ENCODE measurements at places on chromosomes 16 and 17. TPM values are rescaled to one million over a fixed set of nuclear protein-coding genes. Genes with fewer than 3 reads are reported as not detected.

TPSG1 gene
- not detected for polyA plus RNA-seq

PTX4 gene
- polyA plus RNA-seq: 0.23 TPM

ANKRD40CL gene
- polyA plus RNA-seq: not detected

RHBDF1 gene
- polyA plus RNA-seq: 11.4 TPM

FGF11 gene
- 3.7 TPM for polyA plus RNA-seq

CCDC144A gene
- 0.20 TPM for polyA plus RNA-seq

ANKS3 gene
- 14.2 TPM for polyA plus RNA-seq

ABCC12 gene
- 0.07 TPM for polyA plus RNA-seq

NPIPB13 gene
- 1.8 TPM for polyA plus RNA-seq

PYY gene
- not detected for polyA plus RNA-seq

CPHXL2 gene
- not detected for polyA plus RNA-seq

SPATA32 gene
- not detected for polyA plus RNA-seq

ABCA6 gene
- 2.7 TPM for polyA plus RNA-seq

SPHK1 gene
- 3.1 TPM for polyA plus RNA-seq

MPP3 gene
- polyA plus RNA-seq: 1.6 TPM

AANAT gene
- 0.13 TPM for polyA plus RNA-seq

SLC16A11 gene
- 0.77 TPM for polyA plus RNA-seq

COG8 gene
- 22.6 TPM for polyA plus RNA-seq

CDRT15L2 gene
- not detected for polyA plus RNA-seq

CRYM gene
- 1.0 TPM for polyA plus RNA-seq

TBC1D26 gene
- not detected for polyA plus RNA-seq

CMTM3 gene
- 3.5 TPM for polyA plus RNA-seq

CACNA1G gene
- 0.04 TPM for polyA plus RNA-seq

CISD3 gene
- polyA plus RNA-seq: 41.5 TPM

CIITA gene
- 15.3 TPM for polyA plus RNA-seq

TMEM220 gene
- 3.4 TPM for polyA plus RNA-seq

LRRC46 gene
- 0.40 TPM for polyA plus RNA-seq

GCGR gene
- polyA plus RNA-seq: not detected

FLII gene
- 476 TPM for polyA plus RNA-seq

CACNG3 gene
- polyA plus RNA-seq: not detected

ST6GALNAC2 gene
- 8.7 TPM for polyA plus RNA-seq

SLC47A2 gene
- polyA plus RNA-seq: 0.03 TPM

PDE6G gene
- polyA plus RNA-seq: 0.25 TPM

KRT31 gene
- polyA plus RNA-seq: 0.23 TPM

CDC6 gene
- polyA plus RNA-seq: 2.5 TPM

MC1R gene
- polyA plus RNA-seq: 0.18 TPM

TBC1D3 gene
- polyA plus RNA-seq: not detected

NXPH3 gene
- 0.75 TPM for polyA plus RNA-seq

KRTAP1-5 gene
- not detected for polyA plus RNA-seq

PRSS21 gene
- 0.05 TPM for polyA plus RNA-seq

LDAF1 gene
- 50.8 TPM for polyA plus RNA-seq

TTYH2 gene
- 5.1 TPM for polyA plus RNA-seq

GPR142 gene
- polyA plus RNA-seq: not detected

EME1 gene
- polyA plus RNA-seq: 0.29 TPM

SP6 gene
- 0.27 TPM for polyA plus RNA-seq

HCRT gene
- not detected for polyA plus RNA-seq

RAB40C gene
- polyA plus RNA-seq: 14.7 TPM

TSNAXIP1 gene
- 0.27 TPM for polyA plus RNA-seq

BAHCC1 gene
- 4.1 TPM for polyA plus RNA-seq

PRMT7 gene
- polyA plus RNA-seq: 45.1 TPM

TLCD3B gene
- polyA plus RNA-seq: 0.13 TPM

Measured in psoas muscle (tissue), 8 donors.